ENCODE measurements at places on chromosomes 11 and 22. TPM values are rescaled to one million over a fixed set of nuclear protein-coding genes. Genes with fewer than 3 reads are reported as not detected.

The MRPL40 gene
- total RNA-seq = 22.6 TPM

The HIPK3 gene
- total RNA-seq = 323 TPM

The CRYBA4 gene
- total RNA-seq = not detected

The KRTAP5-10 gene
- total RNA-seq = not detected

The VPREB3 gene
- total RNA-seq = not detected

Measured in subcutaneous adipose tissue (tissue), 4 donors.